Islet precursor cell (in vitro differentiated cells): ENCODE measurements at places on chromosomes 13 and 19.

GRCh38 chr13:46278474-46278873 is 66.7 kb downstream of the LRRC63 start:
- DNase-seq, result peak; percentile 99

DNA sequence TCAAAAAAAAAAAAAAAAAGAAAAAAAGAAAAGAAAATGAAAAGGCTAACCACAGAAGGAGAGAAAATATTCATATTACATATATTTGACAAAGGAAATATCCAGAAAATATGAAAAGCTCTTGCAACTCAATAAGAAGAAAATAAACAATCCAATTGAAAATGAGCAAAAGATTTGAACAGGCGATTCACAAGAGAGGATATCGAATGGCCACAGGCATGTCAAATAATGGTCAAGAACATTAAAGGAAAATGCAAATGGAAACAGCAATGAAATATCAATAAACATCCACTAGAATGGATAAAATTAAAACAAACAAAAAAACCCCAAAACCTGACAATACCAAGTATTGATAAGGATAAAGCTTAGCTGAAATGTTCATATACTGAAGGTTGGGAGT is 8.1 kb downstream of the LGALS7 start:
- DNase-seq, result no peak

DNA sequence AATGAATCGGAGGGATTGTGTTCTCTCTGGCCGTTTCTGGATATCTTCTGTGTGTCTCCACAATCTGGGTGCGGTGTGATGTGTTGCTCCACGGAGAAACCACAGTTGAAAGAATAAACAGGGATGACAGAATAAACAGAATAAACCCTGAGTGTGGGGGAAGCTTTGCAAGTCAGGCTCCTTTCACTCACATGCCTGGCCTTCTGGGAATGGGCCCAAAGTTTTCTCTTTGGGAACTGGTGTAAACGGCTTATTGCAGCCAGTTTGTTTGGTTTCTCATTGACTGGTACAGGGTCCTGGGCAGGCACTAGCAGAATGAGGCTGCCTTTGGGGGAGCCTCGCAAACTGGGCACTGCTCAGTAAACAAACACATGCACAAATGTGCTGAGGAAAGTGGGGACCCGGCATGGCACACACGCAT is 324.7 kb downstream of the DLEU7 start:
- no peak for DNase-seq

DNA sequence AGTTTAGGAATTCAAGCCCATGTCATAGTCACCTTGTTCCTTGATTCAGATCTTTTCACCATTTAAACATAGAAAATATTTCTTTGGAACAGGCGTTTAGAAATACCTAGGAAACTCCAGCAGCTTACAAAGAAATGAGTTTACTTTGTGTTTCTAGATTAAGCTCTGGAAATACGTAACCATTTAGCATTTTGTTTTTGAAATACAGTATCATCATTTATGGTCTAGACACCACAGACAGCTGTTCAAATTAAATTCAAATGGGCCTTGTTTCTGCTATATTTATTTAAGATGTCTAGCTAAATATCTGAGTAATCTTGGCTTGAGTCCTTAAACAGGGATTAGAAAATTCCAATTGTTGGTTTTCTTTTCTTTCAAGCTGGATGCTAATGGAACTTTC is 228.5 kb downstream of the NDFIP2 start:
- DNase-seq, result no peak

DNA sequence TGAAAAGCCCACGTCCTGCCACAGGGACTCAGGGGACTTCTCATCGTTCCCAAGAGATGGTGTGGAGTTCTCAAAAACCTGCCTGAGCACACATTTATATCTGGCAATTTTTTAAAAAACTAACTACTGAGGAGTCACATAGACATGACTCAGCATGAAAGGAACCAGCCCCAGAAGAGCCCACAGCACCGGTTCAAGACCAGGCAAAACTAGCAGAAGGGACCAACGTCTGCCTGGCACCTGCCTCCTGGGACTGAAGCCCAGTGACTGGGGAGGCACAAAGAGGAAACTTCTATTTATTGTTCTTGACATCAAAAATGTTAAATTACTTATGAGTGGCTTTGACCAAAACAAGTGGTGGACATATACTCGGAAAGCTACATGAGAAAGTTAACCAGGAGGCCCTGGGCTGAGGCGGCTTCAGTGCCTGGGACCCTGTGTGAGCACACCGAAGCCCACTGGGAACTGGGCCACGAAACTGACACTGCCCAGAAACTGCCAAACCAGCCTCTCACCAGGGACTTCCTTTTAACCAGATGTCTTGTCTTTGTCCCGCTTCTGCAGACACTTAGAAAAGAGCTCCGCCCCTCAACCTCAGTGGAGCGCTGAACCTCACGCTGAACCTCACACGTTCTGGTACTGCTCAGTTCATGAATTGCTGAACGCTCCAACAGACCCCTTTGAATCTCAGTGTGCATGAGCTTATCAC is 25.7 kb downstream of the C13orf46 start:
- DNase-seq, result no peak

DNA sequence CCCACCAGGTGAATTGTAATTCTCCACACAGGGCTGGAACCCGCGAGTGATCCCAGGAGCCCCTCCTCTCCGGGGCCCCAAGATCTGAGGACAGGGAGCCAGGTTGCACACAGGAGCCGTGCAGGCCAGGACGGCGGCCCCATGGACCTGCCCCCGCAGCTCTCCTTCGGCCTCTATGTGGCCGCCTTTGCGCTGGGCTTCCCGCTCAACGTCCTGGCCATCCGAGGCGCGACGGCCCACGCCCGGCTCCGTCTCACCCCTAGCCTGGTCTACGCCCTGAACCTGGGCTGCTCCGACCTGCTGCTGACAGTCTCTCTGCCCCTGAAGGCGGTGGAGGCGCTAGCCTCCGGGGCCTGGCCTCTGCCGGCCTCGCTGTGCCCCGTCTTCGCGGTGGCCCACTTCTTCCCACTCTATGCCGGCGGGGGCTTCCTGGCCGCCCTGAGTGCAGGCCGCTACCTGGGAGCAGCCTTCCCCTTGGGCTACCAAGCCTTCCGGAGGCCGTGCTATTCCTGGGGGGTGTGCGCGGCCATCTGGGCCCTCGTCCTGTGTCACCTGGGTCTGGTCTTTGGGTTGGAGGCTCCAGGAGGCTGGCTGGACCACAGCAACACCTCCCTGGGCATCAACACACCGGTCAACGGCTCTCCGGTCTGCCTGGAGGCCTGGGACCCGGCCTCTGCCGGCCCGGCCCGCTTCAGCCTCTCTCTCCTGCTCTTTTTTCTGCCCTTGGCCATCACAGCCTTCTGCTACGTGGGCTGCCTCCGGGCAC is 3.9 kb downstream of the FFAR1 start:
- DNase-seq, result peak; percentile 45

DNA sequence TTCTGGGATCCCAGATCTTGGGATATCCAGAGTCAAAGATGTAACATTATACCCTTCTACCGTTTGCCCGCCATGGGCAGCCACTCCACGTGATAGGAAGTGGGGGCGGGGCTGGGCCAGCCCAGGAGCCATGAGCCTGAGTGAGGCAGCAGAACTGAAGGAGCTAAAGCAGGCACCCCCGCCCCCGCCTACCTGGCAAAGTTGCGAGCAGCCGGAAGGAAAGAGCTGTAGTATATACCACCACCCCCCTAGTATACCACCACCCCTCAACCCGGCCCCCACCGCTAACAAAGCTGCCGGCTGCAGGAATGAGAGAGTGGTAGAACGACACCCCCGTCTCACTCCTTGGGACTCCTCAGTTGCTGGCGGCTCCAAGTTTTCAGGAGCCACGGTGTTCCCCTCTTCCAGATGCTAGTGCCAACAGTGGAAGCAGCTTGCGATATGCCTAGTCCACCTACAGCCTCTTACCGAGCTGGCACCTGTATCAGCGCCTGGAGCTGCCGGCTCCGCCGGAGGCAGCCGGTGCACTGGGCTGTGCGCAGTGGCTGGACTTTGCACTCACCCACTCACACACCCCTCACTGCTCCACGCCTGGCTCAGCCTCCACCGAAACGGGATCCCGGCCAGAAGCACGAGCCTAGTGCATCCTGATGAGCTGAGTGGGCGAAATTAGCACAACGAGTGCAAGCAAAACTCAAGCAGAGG is 230.7 kb upstream of the PRR20A start:
- no peak for DNase-seq

- DNase-seq, result no peak
Observed at GRCh38 chr19:47615230-47615629, 6.3 kb downstream of the BICRA start.

DNA sequence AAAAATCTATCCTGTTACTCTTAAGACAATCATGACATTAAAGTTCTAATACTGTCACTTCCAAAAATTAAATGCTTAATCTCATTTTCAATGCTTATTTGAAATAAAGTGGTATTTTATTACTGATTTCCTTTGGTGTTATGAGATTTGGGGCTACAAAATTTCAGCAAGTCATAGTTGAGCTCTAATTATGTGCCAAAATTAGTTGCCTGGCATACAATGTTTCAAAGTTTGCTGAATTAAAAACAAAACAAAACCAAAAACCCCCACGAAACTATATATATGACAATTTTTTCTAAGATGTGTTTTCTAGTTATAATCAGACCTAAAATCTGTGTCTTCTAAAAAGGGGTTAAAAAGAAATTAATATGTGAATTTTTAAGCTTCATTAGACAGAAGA is 62.2 kb downstream of the KCNRG start:
- no peak for DNase-seq

DNA sequence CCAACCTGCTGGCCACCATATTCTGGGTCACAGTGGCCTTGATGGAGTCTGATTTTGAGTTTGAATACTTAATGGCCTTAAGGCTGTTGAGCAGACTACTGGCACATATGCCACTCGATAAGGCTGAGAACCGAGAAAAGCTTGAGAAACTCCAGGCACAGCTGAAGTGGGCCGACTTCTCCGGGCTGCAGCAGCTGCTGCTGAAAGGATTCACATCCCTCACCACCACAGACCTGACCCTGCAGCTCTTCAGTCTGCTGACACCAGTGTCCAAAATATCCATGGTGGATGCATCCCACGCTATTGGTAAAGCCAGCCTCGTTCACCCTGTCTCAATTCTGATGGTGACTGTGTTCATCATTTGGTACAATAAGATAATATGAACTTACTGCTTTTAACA is 77.5 kb downstream of the ZAR1L start:
- DNase-seq, result no peak

DNA sequence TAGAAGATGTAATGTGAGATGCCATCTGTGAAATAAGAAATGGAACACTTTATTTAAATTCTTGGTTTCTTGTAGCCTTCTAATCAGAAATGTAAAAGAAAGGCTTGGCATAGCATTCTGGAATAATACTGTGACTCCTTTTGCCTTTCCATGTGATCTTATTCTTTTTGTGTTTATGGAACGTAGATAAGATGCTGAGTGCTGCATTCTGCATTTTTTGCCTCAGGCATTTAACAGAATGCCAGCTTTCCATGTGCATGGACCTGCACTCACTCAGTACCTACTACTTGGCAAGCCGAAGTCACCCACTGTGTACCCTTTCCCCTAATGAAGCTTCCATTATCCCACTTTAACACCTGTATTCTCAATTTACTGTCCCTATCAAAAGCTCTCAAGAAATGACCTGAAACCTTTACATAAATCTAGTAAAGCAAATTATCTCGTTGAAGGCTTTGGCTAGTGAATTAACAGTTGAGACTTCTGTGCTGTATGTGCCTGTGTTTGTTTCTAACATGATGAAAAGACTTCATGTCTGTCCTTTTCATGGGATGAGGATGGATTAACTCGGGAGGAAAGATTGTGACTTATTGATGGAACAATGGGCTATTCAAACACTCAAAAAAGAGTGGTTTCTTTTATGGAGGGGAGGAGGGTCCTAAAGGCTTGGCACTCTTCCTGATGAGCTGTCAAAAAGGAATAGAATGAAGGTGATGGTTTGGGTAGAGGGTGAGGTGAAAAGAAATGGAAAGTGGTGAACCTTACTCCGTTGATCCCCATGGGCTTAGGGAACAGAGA is 44.7 kb upstream of the FRY start:
- DNase-seq, result no peak

DNA sequence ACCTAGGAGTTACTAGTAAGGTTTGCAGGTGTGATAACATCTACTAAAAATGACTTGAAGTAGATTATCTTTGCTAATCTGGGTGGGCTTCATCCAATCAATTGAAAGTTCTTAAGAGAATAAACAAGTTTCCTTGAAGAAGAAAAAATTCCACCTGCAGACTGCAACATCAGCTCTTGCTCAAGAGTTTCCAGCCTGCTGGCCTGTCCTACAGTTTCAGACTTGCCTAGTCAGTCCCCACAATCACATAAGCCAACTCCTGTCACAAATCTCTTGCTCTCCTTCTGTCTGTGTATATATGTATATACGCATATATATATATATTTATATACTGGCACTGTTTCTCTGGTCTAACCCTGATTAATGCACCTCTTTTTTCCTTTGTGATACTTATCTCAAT is 67.3 kb upstream of the ITM2B start:
- no peak for DNase-seq

DNA sequence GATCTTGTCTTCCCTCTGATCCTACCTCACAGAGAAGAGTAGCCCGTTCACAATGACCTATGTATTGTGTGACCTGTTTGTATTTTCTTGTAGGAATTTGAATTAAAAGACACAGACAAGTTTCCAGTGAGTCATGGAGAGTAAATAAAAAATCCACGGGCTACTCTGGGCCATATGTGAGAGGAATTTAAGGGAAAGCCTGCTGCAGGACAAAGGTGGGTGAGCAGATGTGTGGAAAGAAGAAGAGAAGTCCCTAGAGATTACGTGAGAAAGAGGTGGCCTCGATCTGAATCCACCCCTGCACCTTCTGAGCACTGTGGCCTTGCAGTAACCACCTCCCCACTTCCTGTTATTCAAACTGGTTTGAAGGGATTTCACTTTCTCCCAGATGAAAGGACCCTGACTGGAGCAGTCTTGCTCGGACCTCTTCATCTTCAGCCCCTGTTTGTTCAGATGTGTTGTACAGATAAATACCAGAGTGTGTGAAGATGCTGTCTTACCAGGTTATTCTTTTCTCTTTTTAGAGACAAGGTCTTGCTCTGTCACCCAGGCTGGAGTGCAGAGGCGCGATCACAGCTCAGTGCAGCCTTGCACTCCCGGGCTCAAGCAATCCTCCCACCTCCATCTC is 205.4 kb downstream of the PDS5B start:
- no peak for DNase-seq

DNA sequence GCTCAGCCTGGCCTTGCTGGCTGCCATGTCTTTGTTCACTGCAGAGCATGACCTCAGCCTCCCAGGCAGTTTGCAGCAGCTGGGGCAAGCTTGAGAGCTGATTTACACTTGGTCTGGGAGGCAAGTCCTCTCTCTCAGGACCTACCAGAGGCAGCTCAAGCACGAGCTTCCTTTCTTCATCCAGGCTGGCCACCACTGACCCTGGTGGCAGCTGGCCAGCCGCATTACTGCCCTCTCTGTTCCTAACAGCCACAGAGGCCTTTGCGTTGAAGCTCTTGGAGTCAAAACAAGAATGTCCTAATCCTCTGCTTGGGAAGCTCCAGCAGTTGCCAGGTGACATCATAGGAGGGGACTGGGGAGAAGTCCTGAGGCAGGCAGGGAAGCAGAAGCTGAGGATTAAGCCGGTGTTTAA is 85.7 kb downstream of the NUFIP1 start:
- peak; percentile 72 for DNase-seq

DNA sequence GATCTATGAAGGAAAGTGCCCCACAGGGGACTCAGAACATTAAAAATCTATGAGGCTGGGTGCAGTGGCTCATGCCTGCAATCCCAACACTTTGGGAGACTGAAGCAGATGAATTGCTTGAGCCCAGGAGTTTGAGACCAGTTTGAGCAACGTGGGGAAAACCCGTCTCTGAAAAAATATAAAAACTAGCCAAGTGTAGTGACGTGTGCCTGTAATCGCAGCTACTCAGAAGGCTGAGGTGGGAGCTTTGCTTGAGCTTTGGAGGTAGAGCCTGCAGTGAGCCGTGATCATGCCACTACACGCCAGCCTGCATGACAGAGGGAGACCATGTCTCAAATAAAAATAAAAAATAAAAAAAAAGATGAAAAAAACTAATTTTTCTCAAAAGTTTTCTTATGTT is 1070.6 kb downstream of the PCDH9 start:
- DNase-seq, result no peak
